ENCODE measurements at places on chromosomes 1 and 21.

- no peak for DNase-seq
Measured at GRCh38 chr1:110673805-110674336, 869 bp downstream of the KCNA3 start.

DNA sequence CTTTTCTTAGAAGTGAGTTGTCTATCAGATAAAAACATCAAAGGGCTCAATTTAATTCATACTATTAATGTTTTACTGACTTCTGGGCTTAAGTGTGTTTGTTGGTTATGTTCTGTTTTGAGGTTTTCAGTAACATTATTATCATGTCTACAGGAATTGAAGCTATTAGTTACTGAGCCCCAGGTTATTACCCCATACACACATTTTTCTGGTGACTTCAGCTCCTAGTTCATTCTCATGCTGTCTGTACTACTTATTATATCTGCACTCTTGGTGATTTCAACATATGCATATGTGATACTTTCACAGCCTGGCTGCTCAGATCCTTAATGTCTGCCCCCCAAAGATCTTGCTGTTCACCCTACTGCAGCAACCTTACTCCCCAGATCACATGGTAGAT is 27.0 kb upstream of the SGIP1 start:
- no peak for DNase-seq

DNA sequence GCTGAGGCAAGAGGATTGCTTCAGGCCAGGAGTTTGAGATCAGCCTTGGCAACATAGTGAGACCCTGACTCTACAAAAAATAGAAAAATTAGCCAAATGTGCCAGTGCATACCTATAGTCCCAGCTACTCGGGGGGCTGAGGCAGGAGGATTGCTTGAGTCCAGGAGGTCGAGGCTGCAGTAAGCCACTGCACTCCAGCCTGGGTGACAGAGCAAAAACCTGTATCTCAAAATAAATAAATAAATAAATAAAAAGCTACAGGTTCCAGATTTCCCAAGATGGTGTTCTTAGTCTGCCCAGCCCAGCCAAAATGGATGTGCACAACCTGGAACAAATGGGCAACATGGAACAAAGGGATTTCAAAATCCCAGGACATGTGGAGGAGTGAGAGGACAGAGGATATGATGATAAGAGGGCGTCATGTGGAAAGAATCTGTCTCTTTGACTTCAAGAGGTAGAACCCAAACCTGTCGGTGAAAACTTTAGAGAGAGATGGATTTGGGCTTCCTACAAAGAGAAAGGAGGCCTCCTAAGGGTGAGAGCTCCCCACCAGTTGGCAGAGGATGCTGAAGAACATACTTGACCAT is 3.2 kb downstream of the EDARADD start:
- peak; percentile 32 for DNase-seq

DNA sequence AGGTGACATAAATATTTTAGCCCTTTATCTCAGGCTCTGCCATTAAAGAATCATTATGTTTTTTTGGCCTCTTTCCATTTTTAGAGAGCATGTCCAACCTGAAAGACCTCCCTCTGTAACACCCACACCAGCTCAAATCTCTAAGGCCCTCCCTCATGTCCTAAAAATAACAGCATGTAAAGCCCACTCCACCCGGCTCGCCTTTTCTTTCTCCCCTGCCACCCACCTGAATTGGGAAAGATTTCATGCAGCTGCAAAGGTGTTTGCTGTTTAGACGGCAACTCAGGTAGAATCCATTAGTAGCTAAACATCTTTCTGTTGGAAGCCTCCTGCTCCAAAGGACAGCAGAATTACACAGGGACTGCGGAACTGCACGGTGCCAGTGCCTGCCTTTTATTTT is 79.9 kb downstream of the DMRTA2 start:
- no peak for DNase-seq

DNA sequence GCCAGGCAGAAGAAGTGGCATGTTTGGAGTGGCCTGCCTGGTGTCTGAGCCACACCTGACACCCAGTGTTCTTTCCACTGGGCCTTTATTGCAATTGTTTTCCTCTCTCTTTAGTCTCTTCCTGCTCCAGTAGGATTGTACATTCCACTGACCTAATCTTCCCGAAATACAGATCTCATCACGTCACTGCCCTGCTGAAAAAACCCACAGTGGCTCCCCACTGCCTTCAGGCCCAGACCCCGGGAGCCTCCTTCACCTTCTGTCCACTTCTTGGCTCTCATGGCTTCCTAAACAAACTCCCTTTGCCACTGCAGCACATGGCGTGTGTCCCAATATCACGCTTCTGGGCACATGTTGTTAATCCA is 25.3 kb upstream of the ATP5PO start:
- peak; percentile 28 for DNase-seq

GRCh38 chr1:171717062-171717718 is 24.7 kb downstream of the VAMP4 start:
- DNase-seq, result no peak

- DNase-seq, result no peak
Measured at GRCh38 chr21:20802201-20802600, 196.0 kb upstream of the NCAM2 start.

GRCh38 chr1:39509360-39510009 is 18.0 kb downstream of the BMP8A start:
- no peak for DNase-seq

DNA sequence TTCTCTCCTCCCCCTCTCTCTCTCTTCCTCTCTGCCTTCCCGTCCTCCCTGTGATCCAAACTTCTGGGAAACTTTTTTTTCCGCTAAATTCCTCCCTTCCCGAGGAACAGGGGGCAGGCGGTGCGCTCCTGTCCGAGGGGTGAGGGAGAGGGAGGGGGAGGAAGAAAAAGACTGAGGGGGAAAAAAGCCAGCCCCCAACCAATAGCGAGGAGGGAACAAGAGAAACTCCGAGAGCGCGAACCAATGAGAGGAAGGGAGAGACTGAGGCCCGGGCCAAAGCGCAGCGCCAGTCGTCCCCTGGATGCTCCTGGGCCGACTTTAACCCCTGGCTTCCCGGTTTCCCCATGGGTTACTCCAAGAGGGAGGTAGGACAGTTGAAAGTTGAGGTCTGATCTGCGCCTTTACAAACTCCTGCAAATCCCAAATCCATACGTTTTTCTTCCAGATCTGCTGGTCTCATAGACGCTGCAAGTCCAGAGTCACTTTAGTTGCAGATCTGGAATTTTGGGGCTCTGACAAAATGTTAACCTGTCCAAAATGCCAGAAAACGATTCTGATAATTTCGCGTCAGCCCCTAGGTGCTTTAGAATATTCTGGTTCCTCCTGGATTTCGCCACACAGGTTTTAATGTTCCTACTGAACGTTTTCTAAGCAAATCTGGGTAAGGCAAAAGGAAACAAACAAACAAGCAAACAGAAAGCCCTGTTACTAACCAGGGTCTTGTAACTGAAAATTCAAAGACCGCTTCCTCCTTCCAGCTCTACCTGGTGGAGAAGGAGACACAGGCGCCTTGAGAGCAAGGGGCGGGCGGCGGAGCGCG is at the start of gene TBX15:
TBX15 (minus strand) TSS at position 158 of the 820 bp plus-strand sequence. CDS start 548 bp downstream, outside the sequence.
- no peak for DNase-seq

DNA sequence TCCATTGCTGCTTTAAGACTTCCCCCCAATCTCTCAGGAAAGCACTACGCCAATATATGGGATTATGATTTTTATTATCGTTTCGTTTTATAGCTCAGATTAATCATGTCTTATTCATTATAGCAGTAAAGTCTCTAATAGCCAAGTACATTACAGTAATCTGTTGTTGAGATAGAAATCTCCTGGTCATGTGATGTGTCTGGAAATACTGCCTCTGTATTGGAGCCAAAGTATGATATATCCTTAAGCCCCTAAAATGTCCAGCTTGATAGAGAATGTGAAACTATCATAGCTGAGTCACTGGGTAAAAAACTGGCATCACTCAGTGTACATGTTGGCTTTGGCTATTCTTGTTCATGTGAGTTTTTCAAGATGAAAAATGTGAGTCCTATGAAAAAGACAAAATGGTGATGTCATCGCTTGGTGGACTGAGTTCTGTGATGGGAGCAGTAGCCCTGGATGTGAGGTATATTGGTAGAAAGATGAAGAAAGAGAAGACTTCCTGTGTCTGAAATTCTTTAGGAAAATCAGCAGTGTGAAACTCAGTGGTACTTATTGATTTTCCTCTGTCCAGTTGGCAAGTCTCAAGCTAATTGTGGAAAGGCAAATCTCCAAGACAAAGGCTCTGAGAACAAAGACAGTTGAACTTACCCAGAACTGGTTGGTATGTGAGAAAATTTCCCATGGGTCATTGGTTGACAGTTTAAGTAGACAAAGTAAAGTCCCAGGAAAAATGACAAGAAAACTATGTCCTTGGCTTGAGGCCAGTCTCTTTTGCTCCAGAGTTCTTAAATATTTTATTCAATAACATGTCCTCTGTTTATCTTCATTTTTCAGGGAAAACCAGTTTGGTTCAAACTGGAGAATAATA is 76.2 kb downstream of the BRINP2 start:
- no peak for DNase-seq
